Stimulated activated naive CD4-positive, alpha-beta T cell (primary cell): ENCODE measurements at places on chromosomes 1 and 21.

GRCh38 chr1:46526691-46527291 is 24.7 kb downstream of the KNCN start:
- DNase-seq: no peak

- no peak for DNase-seq
Measured at GRCh38 chr1:213119794-213120193, 68.8 kb downstream of the RPS6KC1 start.

DNA sequence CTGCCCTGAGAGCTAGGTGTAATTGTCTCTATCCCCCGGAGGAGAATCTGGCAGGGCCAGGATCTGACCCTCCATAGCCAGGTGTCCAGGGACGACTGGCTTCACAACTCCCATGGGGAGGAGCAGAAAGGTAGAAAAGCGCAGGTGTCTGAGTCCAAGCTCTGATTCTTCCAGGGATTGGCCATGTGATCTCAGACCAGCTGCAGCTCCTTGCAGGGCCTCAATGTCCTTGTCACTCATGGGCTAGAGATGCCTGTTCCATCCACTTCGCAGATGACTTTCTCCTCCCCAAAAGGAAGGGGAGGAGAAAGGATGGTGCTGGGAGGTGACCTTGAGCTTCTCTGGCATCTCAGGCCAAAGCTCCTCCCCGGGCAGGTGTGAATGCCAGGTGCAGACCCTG is 22.7 kb downstream of the HSPG2 start:
- no peak for DNase-seq

GRCh38 chr1:55400508-55400907 is 185.3 kb upstream of the USP24 start:
- no peak for DNase-seq

DNA sequence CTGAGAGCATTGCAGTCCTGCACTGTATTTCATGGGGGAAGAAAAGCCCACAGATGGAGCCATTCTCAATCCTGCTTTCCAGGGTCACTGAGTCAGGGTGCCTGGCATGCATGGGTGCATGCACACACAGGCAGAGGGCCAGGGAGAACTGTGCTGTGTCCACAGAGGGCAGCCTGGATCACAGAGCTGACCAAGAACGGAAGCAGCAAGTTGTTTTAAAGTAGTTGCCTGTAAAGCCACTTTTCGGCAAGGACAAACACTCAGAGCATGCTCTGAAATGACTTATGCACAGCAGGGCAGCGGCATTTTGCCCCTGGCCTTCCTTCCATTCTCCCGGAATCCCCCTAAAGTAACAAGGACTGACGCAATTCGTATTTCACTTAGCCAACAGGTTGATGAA is 3.6 kb downstream of the ERG start:
- no peak for DNase-seq

DNA sequence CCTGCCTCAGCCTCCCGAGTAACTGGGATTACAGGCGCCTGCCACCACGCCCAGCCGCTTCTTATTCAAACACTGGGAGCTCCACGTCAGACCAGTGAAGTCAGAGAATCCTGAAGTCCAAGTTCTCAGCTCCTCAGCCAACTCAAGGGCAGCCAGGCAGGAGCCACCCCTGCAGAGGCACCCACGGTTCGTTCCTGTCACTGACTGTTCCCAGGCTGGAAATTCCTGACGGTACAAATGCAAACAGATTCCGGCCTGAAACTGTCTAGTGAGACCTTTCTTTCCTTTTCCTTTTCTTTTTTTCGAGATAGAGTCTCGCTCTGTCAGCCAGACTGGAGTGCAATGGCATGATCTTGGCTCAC is 11.7 kb downstream of the SLC35E2B start:
- no peak for DNase-seq

GRCh38 chr1:30385246-30385995 is 338.0 kb downstream of the MATN1 start:
- no peak for DNase-seq
